ENCODE measurements at places on chromosomes 4 and X.

DNA sequence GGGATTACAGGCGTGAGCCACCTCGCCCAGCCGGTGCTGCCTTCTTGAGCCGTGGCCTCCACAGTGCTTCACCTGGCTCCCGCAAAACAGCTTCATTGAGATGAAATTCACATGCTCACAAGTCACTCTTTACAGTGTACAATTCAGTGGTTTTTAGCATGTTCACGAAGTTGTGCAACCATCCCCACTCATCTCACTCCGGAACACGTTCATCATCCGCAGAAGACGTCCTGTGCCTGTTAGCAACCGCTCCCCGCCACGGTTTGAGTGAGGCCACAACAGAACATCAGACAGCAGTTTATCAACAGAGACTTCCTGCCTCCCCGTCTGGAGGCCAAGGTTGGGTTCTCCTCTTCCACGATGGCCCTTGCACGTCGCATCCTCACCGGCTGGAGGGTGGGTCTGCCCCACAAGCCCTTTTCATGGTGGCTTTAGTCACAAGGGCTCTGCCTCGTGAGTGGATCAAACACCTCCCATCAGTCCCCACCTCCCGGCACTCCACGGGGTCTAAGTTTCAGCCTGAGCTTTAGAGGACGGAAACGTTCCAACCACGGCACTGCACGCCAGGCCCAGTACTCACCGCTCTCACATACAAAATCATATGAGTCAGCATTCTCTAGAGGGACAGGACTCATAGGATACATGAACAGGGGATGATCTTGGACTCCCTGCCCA lies 29.6 kb upstream of the SPON2 start:
- DNase-seq = peak; percentile 62

DNA sequence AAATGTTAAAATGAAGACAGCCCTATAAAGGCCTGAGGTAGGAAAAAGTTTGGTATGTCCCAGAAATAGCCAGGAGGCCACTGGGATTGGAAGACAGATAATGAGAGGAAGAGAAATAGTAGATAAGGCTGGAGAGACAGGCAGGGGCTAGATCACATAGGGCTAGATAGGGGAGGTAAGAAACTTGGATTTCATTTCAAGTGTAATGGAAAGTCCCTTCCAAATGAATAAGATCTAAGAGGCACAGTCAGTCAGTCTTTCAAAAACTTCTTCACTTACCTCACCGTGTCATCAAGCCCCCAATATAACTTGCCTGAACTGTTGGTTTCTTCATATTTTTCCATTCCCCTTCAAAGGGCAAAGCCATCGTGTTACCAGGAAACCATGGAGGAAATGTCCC lies 121.8 kb downstream of the SPCS3 start:
- no peak for DNase-seq

DNA sequence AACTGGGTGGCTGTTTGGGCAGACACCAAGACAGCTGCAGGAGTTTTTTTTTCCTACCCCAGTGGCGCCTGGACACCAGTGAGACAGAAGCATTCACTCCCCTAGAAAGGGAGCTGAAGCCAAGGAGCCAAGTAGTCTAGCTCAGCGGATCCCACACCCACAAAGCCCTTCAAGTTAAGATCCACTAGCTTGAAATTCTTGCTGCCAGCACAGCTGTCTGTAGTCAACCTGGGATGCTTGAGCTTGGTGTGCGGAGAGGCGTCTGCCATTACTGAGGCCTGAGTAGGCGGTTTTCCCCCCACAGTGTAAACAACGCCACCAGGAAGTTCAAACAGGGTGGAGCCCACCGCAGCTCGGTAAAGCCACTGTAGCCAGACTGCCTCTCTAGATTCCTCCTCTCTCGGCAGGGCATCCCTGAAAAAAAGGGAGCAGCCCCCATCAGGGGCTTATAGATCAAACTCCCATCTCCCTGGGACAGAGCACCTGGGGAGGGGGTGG lies 171.4 kb downstream of the ARHGEF9 start:
- no peak for DNase-seq

- no peak for DNase-seq
Observed at GRCh38 chr4:3338321-3338838, 45.6 kb downstream of the RGS12 start.

GRCh38 chr4:8688041-8688907 lies 95.7 kb downstream of the CPZ start:
- DNase-seq = no peak

DNA sequence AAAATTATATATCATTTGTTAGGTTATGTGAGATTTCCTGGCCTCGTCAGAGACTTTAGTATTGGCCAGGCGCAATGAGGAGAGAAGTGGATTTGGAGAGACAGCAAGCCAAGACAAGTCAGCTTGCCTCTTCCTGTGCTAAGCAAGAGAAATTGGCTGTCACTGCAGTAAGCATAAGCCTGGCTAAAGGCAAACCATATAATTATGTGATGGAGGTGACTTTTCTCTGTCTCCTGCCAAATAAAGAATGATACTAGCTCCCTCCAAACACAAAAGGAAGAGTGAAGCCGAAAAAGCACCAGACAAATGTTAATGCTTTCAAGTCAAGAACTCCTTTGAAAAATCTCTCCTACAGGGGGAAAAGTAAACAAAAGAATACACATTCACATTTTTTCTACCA lies 2246.0 kb downstream of the ARAP2 start:
- no peak for DNase-seq

DNA sequence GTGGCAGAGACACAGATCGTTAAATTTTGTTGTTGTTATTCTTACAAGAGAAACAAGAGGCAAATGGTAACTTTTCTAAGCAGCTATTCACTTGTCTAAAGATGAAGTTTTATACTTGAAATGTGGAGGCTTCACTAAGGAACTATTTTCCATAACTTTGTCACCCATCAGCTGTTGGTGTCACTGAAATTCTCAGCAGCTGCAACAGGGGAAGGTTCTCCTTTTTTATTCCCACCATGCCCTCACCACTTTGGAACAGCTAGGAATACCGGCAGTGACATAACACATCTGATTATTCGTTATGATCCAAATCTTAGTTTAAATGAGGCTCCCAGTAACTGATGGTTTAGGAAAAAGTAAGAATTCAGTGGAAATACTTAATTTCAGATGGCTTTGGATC lies 147.0 kb upstream of the LEF1 start:
- DNase-seq = no peak

GRCh38 chr4:40843696-40844095 lies 93.9 kb downstream of the NSUN7 start:
- DNase-seq = peak; percentile 28

DNA sequence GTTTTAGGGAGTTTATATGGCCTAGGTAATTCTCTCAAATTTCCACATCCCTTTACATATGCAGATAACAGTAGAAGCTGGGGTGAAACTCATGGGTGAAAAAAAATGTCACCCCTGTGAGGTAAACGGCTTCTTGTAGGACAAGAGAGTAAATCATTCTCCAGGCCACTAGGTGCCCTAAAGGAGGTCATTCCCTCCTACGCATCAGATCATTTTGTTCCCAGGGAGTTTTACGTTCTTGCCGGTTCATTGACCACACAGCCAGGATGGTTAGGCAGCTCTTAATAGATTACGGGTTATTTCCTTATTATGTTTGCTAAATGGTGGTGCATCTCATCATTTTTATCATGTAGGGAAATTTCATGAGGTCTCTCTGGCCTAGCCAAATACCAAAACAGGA lies 225.8 kb upstream of the NOCT start:
- no peak for DNase-seq

- DNase-seq = no peak
Observed at GRCh38 chrX:101260435-101260834, 30.7 kb downstream of the TAF7L start.

GRCh38 chr4:120918092-120918491 lies 4.4 kb downstream of the PRDM5 start:
- no peak for DNase-seq

DNA sequence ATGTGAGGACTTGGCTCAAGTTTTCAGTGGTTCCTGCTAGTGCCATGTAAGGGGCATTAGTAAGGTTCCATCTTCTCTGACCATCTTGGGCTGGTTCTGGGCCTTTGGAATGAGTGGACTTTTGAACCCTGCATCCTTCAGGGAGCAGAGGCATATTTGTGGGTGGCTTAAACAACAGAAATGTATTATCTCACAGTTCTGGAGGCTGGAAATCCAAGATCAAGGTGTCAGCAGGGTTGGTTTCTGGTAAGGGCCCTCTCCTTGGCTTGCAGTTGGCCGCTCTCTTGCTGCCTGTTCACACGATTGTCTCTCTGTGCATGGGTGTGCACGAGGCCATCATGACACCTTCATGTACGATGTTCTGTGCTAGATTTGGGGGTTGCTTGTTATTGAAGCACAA lies 21.3 kb downstream of the CCKAR start:
- DNase-seq = no peak

- no peak for DNase-seq
Observed at GRCh38 chr4:38859501-38859900, 2.9 kb upstream of the TLR6 start.

DNA sequence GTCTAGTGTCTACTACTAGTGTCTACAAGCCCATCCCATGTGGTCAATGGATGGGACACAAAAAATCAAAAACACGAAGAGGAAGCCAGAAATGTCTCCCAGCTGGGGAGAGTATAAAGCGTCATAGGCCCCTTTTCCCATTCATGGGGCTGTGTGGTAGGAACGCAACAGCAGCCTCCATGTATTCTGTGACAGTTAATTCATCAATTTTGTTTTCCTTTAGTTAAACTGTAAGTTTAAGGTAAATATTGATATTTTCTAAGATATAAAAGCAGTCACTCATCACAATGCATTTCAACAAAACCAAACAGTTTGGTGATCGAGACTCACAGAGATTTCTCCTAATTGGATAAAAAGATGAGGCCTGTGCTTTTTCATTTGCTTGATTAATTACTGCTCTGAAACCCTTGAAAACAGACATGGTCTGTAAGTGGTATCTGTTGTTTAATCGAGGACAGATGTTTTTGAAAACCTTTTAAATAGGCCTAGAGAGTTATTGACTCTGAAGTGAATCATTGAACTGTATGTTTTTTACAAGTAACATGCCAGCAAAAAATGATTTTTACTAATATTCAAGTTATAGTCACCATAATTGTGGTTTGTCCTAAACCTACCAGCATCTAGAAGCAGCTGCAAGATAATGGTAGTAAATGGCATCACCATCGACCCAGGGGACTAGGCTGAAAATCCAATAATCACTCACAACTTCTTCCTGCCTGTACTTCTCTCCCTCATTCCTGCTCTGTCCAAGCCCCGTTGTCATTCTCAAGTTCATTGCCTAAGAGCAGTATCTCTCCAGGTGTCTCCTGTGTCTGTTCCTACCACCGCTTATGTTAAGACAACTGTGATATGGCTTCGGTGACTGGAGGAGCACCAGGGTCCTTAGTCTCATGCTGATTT lies 87.7 kb upstream of the SHISA3 start:
- no peak for DNase-seq

DNA sequence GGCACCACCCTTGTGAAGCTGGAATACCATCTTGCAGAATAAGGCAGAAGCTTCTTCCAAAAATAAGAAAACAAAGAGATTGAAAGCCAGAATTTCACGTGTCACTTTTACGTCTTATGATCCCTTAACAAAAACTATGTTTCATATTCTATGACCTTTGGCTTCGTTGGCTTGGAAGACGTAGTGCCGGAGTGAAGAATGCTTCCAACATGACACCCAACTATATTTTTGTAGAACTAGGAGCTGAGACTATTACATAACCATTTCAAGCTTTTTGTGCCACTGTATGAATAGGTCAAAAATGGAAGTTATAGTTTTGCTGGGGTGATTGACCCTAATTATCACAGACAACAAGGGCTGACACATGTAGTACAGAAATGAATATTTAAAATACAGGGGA lies 996.2 kb downstream of the ADGRL3 start:
- DNase-seq = no peak

DNA sequence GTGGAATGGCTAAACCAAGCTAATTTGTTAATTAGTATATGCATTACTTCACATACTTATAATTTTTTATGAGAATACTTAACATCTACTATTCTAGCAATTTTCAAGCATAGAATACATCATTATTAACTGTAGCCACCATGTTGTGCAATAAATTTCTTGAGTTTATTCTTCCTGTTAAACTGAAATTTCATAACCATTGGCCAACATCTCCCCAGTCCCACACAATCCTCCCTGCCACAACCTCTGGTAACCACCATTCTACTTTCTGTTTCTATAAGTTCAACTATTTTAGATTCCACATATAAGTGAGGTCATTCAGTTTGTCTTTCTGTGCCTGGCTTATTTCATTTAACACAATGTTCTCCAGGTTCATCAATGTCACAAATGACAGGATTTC lies 208.5 kb downstream of the PPP4R3C start:
- no peak for DNase-seq

DNA sequence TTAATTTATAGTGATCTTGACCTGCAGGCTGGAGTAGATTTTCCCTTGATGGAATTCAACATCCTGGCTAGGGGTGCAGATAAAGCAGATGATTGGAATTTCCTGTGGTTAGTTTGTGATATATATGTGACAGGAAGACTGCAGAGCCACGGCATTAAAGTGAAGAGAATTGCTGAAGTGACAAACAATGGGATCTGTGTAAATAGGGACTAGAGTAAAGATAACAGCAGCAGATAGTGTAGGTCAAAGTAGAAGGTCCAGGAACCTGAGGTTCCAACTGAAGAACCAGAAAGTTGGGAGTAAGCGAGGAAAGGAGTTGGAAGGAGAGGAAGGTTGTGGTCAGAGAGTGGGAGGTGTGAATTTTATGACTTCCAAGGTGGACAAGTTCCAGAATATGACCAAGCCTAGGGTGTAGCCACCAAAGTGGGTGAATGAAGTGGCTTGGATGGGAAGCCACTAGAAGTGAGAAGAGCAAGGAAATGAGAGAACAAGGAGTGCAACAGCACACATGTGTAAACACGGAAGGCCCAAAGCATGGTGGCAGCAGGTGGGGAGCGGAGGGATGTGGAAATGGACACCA lies 325.0 kb downstream of the RAB28 start:
- DNase-seq = no peak

GRCh38 chrX:155767876-155768769 lies 113.0 kb upstream of the VAMP7 start:
- DNase-seq = no peak

GRCh38 chr4:98166025-98166730 lies 22.9 kb upstream of the STPG2 start:
- DNase-seq = no peak

- no peak for DNase-seq
Observed at GRCh38 chr4:122966201-122966600, 43.8 kb upstream of the NUDT6 start.

Data from activated T-cell treated with anti-CD3 and anti-CD28 coated beads for 24 hours (primary cell).